ENCODE measurements at places on chromosomes 4 and X. TPM values are rescaled to one million over a fixed set of nuclear protein-coding genes. Genes with fewer than 3 reads are reported as not detected.

GRCh38 chrX:16205840-16206239, 38.6 kb downstream of the MAGEB17 start:
- DNase-seq = no peak

DNA sequence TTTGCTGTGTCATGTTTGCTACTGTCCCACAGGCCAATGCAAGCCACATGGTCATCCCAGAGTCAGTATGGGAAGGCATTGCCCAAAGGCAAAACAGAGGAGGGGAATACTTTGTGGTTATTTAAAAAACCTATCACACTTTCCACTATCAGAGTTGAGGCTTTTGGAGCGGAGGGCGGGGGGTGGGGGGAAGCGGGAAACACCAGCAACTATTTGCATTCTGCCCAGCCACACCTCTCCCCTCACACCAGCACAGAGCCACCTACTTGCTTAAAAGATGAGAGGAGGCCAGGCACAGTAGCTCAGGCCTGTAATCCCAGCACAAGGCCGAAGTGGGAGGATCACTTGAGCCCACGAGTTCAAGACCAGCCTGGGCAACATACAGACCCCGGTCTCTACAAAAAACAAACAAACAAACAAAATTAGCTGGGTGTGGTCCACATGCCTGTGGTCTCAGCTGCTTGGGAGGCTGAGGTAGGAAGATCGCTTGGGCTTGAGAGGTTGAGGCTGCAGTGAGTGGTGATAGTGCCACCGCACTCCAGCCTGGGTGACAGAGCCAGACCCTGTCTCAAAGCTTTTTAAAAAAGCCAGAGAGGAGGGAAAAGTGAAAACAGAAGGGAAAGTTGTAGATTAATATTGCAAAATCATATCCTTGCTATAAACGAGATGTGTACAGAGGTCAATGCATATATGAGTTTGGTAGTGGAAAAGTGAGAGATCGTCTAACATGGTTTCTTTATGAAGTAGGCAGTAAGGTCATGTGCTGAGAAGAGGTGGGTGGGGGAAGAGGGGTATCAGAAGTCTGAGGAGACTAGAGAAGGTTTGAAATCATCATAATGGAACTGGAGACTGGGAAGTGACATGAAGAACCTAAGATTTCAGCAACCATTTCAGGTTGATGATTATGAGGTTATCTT, 1.9 kb upstream of the CHST7 start:
- DNase-seq = no peak

- no peak for DNase-seq
These were observed at the start of gene GPR143 for GRCh38 chrX:9765737-9766097. Gene GPR143 (minus strand): TSS chrX:9765847. CDS start chrX:9765817, 30 bp downstream.

DNA sequence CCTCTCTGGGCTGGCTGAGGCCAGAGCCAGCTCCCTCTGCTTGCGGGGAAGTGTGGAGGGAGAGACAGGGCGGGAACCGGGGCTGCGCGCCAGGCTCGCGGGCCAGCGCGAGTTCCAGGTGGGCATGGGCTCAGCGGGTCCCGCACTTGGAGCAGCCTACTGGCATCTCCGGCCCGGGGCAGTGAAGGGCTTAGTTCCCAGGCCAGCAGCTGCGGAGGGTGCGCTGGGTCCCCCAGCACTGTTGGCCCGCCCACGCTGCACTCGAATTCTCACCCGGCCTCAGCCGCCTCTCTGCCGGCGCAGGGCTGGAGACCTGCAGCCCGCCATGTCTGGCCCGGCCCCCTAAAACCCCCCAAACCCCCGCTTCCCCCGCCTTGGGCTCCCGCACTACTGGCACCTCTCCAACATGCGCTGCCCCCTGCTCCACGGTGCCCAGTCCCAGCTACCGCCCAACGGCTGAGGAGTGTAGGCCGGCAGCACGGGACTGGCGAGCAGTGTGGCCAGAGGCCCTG, 33.8 kb upstream of the FAT4 start:
- DNase-seq = no peak

DNA sequence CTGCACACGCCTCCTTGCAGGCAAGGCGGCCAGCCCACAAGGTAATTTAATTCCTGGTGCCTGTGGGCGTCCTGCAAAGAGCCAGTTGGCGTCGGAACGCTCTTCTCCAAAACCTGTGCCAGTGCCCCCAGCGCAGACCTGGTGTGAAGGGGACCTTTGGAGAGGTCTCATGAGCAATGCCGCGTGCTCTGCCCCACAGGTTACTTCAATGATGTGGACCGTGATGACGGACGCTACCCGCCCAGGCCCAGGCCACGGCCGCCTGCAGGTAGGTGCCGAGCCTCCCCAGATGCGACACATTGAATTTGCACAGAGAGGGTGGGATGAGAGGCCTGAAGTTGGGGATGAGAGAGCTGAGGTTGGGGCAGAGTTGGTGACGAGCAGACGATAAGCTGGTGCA, 34.4 kb upstream of the GYG2 start:
- no peak for DNase-seq

- DNase-seq = no peak
These were observed 56.4 kb upstream of the TMEM150C start for GRCh38 chr4:82618103-82618720.

GRCh38 chr4:119835613-119835910, 207.0 kb upstream of the PDE5A start:
- no peak for DNase-seq

- DNase-seq = no peak
These were observed 360.7 kb downstream of the PCDH7 start for GRCh38 chr4:31080887-31081286.

- no peak for DNase-seq
These were observed 12.8 kb downstream of the MECP2 start for GRCh38 chrX:154084449-154085300.

GRCh38 chr4:158758142-158758541, 10.7 kb upstream of the FNIP2 start:
- DNase-seq = no peak

GRCh38 chrX:35040871-35041270, 98.3 kb downstream of the FAM47B start:
- DNase-seq = no peak

- no peak for DNase-seq
These were observed at the start of gene PLAC8 for GRCh38 chr4:83114576-83114975. Gene PLAC8 (minus strand): TSS chr4:83114729. CDS start chr4:83107921, 6,808 bp downstream.

Gene CPE
- 70.4 TPM for total RNA-seq

Gene GPR82
- total RNA-seq = 0.26 TPM

Measured in ureter (tissue), 1 donor.